ENCODE measurements at places on chromosomes 1 and 21.

- no peak for DNase-seq
Measured at GRCh38 chr1:52601519-52601918, 652 bp upstream of the GPX7 start.

DNA sequence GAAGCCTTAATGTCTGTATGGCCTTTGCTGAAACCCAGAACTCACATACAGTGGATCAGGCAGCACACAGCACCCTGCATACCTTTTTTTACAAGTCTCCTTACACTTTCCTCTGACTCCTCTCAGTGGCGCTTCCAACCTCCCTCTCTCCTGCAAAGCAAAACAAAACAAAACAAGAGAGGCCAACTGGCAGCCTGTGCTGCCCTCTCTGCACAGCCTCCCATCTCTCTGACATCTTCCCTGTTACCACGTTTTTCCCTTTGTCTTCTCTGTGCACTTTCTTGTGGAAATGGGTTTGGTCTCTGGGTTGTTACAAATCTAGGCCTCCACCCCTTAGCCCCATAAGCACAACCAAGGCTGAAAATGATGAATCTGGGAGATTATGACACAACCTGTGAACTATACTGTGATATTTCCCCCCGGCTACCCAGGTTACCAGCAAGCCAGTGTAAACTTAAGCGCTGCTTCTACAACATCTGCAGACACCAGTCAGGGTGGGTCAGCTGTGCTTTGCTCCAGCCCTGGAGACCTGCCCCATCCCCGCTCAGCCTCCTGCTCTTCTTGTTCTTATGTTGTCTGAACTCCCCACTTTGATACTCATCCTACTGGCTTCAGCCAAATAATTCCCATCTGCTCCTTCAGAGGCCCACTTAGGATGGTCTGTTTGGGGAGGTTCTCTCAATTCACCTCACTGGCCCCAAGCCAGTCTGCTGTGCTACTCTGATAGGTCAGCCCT, 54.9 kb upstream of the FMOD start:
- DNase-seq, result no peak

- no peak for DNase-seq
Measured at GRCh38 chr1:65264197-65264929, 45.0 kb upstream of the DNAJC6 start.

DNA sequence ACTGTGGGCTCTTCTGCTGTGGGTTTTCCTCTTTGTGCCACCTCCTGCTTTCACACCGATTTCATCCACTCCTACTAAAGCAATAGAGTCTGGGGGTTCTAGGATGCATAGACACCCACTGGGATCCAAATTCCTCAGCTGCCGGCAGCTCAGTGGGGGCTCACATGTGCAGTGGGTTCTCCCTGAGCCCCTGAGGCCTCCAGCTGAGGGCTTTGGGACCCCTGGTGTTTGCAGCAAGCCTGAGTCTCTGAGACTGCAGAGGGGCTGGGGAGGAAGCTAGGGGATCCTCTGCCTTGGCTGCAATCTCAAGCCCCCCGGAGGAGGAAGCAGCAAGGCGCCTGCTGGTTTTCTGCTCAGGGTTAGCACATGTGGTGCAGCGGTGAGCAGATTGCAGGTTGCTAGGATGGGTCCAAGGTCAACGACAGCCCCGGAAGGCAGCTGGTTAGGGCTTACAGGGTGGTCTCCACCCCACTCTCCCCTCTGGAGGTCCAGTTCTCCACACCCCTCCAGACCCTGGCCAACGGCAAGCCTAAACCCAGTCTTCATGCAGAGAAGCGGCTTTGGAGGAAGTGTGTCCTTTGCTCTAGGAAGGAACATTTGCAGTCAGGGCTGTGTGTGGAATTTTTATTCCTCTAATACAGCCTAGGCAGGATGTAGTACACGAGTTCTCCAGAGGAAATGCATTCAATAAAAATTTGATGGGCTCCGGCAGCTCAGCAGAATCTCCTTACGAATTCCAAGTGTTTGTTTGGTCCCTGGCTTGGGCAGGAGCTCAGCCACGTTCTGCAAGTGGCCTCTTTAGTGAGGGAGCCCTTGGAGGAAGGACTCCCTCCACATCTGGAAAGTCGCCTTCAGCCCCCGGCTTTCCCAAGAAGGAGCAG, 269.1 kb upstream of the VAMP3 start:
- no peak for DNase-seq

DNA sequence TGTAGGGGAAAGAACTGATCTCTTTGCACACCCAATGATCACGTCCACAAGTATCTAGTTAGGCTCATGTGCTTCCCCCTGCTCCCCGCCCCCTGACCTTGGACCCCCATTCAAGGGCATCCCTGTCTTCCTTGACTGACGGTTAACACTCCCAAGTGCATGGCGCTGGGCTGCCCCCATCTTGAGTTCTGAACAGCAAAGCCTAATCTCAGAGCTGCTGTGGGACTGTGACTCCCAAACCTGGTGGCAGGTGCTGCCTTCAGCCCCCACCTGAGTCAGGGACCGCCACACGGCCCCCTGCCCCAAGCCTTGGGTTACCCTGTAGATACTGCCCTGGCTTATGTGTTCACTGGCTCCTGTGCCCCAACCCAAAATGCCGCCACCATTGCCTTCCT, 925 bp downstream of the TNNI1 start:
- DNase-seq, result no peak

- no peak for DNase-seq
Measured at GRCh38 chr1:3106216-3106615, 37.2 kb downstream of the PRDM16 start.

- no peak for DNase-seq
Measured at GRCh38 chr1:160522136-160522535, 919 bp downstream of the SLAMF6 start.

DNA sequence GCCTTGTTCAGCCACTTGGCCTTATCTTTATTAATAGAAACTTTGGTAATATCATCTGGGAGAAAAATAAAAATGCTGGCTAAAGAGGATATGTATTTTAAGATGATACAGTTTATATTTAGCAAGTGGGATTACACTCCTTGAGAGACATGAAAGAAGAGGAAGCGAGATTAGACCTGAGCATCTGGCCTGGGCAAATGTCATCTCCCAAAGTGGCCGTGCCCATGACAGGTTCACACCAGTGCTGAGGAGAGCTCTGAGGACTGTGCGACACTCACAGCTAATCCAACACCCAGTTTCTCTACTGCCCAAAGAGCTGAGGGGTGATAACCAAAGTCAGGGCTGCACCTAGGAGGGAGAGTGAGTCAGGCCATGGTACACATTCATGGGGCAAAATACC, 121.7 kb upstream of the DUSP10 start:
- no peak for DNase-seq

DNA sequence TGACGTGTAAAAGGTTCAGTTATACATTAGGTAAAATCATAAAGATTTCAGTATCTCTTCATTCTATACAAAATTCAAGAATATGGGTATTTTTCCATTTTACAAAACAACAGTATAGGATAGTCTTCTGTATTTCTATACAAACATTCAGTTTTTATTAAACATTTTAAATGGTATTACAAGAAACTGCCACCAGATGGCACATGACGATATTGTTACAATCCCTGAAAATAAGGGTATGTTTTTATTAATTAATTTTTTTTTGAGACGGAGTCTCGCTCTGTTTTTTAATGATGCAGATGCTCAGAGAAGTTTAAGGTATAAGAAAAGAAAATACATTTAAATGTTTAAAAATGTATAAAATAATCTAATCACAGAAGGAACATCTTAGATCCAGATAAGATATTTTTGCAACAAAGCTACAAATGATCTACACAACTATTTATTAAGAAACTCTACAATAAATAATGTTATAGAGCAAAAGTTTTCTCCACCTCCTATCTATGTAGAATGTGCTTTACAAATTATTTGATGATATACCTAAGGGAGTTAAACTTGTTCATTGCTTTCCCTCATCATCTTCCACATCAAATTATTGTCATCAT, 23.5 kb upstream of the RSBN1 start:
- no peak for DNase-seq

DNA sequence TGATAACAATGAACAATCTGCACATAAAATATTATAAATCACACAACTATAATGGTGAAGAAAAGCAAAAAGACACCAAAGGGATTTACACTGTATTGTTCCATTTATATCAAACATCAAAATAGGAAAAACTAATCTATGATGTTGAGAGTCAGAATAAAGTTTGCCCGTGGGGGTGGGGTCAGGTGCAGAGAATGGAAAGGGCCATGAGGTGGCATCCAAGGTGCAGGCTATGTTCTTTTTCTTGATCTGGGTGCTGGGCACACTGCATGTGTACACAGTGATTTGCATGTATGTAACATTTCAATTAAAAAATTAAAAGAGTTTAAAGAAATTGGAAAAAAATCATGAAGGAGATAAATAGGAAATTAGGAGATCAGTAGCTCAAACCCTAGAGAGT, 127.3 kb downstream of the DSCAM start:
- no peak for DNase-seq

- no peak for DNase-seq
Measured at GRCh38 chr1:25134801-25135461, 97.4 kb downstream of the SYF2 start.

DNA sequence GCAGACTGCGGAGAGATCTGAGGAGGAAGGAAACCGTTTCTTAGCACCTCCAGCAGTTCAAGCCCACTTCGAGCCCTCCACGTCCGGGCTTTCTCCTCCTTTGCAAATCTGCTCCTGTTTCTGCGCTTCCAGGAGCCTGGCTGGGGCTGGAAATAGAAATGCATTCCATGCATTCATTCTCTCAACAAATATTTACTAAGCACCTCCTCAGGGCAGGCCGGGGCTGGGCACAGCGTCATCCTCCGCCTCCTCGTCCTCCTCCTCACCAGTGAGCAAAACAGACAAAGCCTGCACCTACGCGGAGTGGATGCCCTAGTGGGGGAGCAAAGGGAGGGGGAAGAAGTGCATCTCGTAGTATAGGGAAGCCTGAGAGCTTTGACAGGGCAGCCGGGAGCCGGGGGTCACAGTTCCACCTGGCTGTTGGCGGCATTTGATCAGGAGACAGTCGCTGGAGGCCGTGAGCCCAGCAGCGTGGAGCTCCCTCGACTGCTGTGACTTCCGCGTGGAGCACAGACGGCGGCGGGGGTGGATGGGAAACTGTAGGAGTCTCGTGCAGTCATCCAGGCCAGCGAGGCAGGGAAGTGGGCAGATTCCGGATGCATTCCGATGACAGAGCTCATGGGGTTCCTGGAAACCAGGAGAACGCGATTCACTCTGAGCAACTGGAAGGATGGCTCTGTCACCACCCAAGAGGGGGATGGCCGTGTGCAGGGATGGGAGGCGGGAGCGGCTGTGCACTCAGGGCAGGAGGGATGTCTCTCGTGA, 93.5 kb downstream of the SIK1 start:
- DNase-seq, result no peak

DNA sequence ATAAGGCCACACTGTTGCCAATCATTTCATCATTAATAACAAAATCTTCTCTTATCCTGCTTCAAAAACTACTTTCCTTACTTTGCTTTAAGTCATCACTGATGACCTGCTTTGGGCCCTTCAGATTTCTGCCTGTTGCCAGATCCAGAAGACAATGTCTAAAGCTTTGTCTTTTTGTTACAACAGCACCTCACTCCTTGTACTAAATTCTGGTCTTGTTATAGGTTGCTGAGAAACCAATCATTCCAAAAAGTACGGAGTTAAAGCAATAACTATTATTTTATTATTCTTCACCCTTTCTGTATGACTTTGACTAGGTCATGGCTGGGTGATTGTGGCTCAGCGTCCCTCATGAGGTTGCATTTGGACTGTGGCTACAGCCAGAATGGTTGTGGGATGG, 633.5 kb downstream of the PTPRU start:
- no peak for DNase-seq

DNA sequence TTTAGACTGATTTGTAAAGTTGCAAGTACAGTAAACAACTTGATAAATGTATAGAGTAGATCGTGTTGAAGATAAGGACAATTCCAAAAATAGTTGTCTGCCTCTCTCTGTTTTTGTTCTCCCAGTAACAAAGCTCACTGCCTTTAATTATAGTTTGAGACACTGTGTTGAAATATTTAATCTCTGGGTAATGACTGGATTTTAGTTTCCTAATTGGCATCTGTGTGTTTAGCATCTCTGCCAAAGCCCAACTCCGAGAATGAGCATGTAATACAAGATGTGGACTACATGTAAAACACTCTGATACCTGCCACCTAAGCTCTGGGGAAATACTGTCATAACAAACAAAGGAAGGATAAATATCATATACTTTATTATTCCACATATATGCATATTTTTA, 27.7 kb upstream of the SDE2 start:
- DNase-seq, result no peak

DNA sequence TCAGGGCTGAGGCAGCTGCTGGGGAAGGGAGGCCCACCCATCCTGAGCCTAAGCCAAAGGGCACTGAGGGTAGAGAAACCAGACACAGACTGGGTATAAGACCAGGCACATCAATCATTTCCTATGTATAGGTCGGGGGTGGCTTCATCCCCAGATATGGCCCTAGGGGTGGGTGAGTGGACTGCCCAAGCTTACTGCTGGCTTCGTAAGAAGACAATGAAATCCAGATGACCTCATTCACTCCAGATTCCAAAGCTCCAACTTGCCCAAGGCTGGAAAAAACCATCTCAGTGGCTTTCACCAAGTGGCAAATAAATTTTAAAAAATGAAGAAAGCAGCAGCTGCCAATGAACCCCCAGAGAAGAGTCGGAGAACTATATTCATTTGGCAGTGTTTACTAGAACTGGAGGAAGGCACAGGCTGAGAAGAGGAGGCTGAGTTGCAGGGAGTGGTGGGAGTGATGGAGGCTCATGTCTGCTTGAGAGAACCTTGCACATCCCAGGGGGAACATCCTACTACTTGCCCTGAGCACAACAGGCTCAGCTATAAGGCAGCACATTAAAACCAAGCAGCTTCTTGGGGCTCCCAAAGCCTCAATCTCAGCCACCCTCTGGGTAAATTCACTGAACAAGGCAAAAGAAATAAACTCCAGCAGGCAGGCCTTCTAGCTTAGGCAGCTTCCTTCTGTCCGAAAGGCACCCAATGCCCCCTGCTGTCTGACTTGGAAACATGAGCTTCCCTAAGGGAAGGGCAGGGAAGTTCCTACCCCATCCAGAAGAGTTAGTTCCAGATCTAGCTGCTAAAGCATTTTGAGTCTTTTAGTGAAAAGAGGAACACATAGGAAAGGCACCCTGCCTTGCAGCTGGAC, 14.1 kb downstream of the PEA15 start:
- no peak for DNase-seq

- no peak for DNase-seq
Measured at GRCh38 chr1:150961756-150962155, 12.9 kb downstream of the CERS2 start.

DNA sequence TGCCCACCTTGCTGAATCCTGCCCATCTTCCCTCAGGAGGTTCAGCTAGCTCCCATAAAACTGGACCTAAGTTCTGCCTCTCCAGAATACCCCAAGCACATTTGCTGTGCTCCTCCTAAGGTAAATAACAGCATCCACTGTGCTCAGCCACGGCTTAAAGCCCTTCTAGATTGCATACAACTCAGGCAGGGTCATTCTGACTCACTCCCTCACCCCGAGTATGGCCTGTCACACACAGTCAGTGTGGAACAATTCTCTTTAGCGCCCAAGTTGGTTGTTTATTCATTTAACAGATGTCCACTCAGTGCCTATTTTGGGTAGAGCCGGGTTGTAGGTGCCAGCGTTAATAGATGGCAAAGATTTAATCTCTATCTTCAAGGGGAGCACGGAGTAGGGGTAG, 147.5 kb upstream of the EDN2 start:
- no peak for DNase-seq

- peak; percentile 21 for DNase-seq
Measured at GRCh38 chr1:235917267-235917811, 50.6 kb upstream of the LYST start.

GRCh38 chr1:6599141-6599975, 3.3 kb downstream of the KLHL21 start:
- DNase-seq, result no peak

GRCh38 chr1:93694819-93695218, 13.2 kb upstream of the BCAR3 start:
- DNase-seq, result no peak

- no peak for DNase-seq
Measured at GRCh38 chr1:226634611-226635246, 86.2 kb downstream of the STUM start.
